RPMI8226 (cell line): ENCODE measurements at places on chromosomes 5 and 9.

DNA sequence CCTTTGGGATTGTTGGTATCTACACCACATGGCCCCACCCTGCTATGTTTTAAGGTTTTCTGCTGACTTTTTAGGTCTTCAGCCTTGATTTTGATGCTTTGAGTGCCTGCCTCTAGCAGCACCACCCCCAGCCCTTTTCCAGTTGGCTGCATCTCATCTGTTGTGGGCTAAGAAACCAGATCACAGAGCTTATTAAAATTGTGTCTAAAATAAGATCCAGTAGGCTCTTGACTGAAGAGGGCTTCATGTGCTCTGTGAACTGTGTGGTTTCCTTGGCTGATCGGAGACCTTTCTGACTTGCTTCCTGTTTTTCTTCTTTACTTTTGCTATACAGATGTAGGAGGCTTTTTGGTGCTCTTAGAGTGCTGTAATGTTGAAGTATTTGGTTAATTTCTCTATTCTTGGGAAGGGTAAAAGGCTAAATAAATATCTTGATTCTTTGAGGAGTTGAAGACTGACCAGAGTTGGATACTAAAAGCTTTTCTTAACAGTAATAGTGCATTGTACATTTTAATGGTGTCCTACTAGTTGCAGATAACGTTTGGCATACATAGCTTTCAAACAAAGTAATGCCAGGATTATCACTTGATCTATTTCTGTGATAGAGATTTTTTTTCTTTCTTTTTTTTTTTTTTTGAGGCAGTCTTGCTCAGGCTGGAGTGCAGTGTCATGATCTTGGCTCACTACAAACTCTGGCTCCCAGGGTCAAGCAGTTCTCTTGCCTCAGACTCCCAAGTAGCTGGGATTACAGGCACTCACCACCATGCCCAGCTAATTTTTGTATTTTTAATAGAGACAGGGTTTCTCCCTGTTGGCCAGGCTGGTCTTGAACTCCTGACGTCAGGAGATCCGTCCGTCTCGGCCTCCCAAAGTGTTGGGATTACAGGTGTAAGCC is 4.5 kb downstream of the UBE2D2 start:
- peak; percentile 56 for DNase-seq

GRCh38 chr9:14500705-14501104 is 186.8 kb upstream of the NFIB start:
- peak; percentile 7 for DNase-seq

DNA sequence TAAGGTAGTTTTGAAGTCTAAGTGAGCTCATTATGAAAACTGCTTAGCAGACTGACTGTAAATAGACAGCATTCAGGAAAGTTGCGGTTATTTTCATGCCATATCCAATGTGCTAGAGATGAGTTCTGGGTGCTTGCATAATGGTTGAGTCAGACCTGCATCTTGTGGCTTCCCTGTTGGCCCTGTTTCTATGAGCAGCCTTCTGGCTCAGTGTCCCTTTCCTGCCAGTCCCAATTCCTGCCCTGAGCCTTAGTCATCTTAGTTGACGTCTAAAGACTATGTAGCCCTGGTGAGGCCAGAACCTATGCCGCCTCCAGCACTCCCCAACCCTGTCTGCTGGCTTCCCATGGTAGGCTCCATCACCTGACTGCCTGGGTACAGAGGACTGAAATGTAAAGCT is 76.3 kb upstream of the TNFSF8 start:
- DNase-seq, result no peak

DNA sequence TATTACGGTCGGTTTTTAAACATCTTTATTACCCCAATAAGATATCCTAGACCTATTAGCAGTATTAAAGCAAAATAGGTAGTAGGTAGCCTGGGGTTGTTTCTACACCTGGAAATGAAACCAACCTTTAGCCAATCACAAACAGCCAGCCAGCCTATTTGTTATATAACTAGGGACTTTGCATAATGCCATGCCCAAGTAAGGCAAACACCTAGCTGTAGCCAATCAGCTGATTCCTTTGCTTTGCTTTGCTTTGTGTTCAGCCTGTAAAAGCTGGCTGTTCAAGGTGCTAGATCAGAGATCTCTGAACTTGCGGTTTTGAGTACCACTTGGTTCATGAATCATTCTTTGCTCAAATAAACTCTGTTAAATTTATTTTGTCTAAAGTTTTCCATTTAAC is 46.5 kb upstream of the SETD9 start:
- no peak for DNase-seq

DNA sequence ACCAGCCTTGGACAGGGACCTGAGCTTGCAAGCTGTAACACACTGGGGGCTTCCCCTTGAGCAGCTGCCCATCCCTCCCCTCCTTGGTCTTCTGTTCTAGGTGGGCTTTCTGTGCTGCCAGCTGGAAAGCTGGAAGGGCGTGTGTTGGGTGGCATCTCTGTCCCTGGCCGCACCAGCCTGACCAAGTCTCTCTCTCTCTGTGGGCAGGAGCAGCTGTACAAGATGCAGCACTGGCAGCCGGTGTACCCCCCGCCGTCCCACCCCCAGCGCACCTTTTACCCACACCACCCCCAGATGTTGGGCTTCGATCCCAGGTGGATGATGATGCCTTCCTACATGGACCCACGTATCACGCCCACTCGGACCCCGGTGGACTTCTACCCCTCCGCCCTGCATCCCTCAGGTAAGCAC is 32.1 kb upstream of the POMT1 start:
- DNase-seq, result no peak

DNA sequence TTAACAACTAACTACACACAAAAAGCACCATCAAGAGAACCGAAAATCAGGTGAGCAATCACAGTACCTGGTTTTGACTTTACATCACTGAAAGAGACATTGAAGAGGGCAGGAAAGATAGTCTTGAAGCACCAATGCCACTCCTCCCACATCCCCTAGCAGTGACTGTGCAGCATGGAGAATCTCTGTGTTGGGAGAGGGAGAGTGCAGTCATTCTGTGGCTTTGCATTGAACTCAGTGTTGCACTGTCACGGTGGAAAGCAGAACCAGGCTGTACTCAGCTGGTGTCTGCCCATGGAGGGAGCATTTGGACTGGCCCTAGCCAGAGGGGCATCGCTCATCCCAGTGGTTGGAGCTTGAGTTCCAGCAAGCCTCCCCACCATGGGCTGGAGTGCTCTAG is 40.4 kb downstream of the C5 start:
- no peak for DNase-seq

- no peak for DNase-seq
These were observed 188.0 kb downstream of the ELAVL2 start for GRCh38 chr9:23638011-23638410.

DNA sequence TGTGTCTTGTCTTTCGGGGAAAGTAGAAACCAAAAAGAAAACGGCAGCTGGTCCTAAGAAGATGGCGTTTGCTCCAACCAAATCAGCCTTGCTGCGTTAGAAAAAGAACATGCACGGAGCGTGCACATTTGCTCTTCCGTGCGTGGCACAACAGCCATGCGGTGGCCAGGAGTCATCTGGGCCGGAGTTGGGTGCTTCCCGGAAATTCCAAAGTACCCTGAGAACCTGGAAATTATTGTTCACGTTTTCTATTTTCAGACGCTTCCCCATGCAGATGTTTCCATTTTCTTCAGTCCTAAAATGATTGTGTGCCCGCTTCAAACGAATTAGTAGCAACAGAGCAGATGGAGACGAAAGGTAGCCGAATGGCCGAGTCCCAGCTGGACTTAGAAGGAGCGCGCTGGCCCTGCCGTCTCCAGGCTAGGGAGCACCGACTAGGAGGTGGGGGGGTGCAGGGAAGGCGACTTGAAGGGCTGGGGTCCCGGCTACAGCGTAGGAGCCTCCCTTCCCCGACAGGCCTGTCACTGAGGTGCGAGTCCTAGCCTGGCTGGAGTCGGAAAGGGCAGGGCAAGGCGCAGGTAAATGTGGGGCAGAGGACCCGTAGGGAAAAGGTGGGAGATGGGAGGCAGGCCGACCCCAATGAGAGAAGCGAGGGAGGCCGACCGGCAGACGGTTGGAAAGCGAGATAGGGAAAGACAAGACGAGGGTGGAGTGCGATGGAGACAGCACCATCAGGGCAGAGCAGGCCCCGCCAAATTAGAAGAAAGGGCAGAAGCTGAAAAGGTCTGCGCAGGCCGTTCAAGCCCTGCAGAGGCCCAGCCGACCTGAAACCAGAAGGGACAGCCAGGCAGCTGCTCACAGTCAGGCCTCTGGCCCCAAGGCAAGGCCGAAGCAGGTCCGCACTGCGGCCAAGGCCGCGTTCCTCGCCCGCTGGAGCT is 1.4 kb downstream of the BARX1 start:
- no peak for DNase-seq

GRCh38 chr9:100573655-100574260 is 4.1 kb upstream of the CAVIN4 start:
- DNase-seq, result no peak

GRCh38 chr5:9284781-9285307 is 261.0 kb downstream of the SEMA5A start:
- no peak for DNase-seq

GRCh38 chr9:12648925-12649324 is 44.3 kb upstream of the TYRP1 start:
- no peak for DNase-seq

- no peak for DNase-seq
These were observed 257.5 kb downstream of the PARP8 start for GRCh38 chr5:50923768-50924494.

DNA sequence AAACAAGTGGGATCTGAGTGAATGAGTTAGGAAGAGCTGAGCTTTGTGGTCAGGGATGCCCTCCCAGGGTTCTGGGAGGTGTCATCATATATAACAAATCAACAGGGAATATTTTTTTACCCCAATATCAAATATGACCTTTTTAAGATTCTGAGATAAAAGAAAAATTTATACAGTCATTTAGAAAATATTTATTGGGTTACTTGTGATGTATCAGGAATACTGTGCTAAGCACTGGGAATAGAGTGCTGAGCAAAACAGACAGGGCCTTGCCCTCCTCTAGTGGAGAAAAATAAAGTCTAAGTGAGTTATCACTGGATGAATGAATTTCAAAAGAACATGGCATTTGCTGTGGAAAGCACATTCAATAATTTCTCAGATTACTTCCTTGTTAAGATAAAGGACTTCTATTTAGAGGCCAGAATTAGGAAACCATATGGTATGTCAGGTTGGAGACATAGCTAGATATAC is 102.9 kb downstream of the BOD1 start:
- no peak for DNase-seq

DNA sequence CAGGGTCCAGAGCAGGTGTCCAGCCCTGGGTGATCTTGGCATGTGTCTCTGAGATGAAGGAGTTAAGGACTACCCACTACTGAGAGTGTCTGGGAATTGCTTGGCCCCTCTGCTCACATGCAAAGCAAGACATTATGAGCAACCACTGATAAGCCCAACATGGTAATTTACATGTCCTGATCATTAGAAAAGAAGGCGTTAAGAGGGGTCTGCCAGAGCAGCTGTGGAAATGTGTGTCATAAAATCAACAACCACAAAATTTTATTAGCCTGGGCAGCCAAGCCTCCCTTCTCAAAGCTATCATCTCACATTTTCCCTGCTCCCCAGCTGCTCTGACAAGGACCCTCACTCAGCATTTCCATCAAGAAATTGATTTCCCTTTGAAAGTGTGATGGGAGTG is 351.0 kb downstream of the SPOCK1 start:
- no peak for DNase-seq

DNA sequence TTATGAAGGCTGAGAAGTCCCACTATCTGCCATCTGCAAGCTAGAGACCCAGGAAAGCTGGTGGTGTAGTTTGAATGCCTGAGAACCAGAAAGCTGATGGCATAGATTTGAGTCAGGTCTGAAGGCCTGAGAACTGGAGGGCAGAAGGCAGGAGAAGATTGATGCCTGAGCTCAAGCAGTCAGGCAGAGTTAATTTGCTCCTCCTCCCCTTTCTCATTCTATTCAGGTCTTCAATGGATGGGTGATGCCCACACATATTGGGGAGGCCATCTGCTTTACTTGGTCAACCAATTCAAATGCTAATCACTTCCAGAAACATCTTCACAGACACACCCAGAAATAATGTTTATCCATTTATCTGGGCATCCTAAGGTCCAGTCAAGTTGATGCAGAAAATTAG is 87.6 kb upstream of the CPLX2 start:
- DNase-seq, result no peak

- DNase-seq, result no peak
These were observed 33.4 kb upstream of the CTNNA1 start for GRCh38 chr5:138719811-138720210.

- no peak for DNase-seq
These were observed 213.4 kb downstream of the TRIM32 start for GRCh38 chr9:116900543-116900942.

- DNase-seq, result no peak
These were observed 273.5 kb downstream of the CRB2 start for GRCh38 chr9:123629531-123629930.
